NCI-H510A treated with DMSO at 0.1 percent for 48 hours (cell line): ENCODE measurements at places on chromosomes 6 and 20.

DNA sequence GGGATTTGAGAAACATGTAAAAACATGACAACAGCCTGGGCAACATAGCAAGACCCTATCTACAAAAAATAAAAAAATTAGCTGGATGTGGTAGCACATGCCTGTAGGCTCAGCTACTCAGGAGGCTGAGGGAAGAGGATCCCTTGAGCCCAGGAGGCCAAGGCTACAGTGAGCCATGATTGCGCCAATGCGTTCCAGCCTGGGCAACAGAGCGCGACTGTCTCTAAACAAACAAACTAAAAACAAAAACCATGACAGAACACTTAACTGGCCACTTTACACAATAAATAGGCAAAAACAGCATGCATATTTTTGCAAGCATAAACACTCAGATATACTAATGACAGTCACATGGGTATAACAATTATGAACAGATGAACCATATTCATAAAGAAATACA is 60.0 kb downstream of the SYTL3 start:
- no peak for DNase-seq

DNA sequence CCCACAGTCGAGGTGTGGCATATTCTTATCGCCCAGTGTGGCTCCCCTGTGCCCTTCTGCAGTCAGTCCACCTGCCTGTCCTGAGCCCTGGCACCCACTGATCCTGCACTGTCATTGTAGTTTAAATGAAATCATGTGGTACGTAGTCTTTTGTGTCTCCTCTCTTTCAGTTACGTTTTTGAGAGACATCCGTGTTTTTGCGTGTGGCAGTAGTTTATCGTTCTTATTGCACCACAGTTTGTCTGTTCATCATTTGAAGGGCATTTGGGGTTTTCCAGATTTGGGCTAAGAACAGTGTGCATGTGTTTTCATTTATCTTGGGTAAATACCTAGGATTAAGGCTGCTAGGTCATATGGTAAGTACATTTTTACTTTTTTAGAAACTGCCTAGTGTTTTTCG is 49.3 kb downstream of the SPATA2 start:
- no peak for DNase-seq

DNA sequence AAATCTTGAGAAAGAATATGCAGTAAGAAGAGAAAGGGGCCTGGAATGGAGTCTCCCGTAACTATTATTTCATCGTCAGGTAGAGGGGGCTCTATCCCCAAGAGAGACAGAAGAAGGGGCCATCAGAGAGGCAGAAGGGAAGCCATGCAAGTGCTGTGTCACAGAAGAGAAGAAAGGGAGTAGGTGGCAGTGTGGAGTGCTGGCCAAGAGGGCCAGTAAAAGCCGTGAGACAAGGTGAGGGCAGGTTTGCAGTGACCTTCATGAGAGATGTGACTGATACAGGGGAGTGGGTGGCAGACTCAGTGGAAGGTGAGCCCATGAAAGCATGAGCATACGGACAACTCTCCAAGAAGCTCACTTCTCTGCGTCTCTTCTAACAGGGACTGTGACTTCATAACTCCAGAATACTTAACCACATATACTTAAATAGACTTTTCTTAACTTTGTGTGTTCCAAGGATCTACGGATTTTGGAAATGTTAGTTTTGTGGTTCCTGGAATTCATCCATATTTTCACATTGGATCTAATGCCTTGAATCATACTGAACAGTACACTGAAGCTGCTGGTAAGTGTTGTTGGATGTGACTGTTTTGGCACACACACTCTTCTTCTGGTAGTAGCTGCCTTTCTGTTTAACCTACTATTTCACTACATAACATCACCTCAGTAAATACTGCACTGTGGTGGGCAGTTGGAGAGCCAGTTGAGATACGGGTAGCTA is 15.6 kb downstream of the PM20D2 start:
- DNase-seq, result no peak

DNA sequence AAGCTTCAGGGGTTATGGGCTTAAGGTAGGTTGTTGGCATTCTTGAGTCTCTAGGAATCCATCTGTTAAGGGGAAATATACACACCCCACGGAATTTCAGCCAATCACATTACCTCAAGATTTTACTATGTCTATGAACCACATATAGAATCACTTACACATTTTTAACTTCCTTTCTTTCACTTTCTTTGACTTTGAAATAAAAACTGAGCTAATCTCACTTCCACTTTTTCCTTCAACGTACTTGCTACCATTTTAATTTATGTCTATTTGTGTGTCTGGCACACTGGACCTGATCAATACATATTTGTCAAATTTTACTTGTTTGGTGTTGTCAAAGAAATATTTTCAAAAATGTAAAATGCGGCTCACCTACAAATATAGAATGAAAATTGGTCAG is 545.4 kb upstream of the JAG1 start:
- DNase-seq, result no peak

DNA sequence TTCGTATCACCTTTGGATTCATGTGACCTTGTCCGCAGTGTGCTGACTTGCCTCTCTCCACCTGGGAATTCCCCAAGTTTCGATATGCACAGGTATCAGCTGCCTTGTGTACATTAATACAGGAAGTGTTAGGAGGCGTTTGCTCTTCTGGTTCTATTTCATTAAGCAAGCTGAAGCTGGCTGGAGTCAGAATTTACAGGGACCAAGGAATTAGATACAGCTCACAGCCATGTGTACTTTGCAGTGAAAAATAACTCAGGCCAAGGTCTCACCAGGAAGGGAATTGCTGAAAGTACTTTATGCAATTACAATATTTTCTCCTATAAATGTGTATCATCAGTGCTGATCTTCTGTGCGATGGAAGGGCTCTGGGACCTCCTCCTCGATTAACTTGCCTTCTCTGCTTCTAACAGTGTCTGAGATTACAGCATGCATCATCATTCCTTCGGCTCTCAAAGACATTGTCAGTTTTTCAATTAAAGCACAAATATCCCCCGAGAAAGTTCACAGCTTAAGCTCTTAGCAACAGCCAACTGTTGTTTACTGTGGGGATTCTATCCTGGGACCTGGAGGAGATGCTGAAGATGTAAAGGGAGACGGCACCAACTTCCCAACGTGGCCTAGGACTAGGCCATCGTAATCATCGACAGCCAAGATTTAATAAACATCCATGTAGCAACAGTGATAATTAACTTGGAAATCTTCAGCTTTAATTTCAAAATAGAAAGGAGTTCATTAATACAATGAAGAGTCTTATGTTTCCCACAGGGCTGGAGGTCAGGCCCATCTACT is 13.8 kb upstream of the TIAM2 start:
- DNase-seq, result peak; percentile 19

GRCh38 chr6:91155129-91155785 is 568.4 kb upstream of the MAP3K7 start:
- no peak for DNase-seq

DNA sequence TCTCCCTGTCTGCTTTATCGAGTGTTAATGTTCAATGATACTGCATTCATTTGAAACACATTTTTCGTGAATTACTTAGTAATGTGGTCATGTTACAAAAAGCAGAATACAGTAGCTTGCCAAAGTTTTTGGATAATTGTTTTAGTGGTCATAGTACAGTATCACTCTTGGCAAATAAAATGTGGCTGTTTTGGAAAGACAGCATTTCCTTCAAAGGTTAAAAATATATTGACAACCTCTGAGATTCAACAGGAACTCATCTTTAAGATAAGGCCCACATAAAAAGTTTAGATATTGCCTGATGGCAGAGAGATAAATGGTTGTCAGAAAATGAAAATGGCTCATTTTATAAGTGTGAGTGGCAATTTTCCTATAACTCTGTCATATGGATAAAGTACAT is 297.7 kb upstream of the MAN1A1 start:
- DNase-seq, result no peak

DNA sequence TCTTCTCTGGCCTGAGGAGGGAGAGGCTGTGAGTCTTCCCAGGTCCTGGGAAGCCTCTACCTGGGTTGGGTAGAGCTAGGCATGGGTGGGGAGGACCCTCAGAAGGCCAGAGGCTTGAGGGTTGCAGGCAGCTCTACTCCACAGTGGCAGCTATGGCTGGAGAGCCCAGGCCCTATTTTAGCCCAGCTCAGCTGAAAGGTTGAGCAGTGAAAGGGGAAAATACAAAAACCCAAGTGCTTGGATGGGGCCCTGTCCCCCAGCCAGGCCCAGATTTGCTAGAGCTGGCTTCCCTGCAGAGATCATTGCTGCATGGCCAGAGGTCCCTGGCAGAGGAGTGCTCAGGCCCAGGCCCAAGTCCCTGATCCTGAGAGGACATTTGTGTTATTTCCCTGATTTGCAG is 45.7 kb downstream of the SUN5 start:
- no peak for DNase-seq

DNA sequence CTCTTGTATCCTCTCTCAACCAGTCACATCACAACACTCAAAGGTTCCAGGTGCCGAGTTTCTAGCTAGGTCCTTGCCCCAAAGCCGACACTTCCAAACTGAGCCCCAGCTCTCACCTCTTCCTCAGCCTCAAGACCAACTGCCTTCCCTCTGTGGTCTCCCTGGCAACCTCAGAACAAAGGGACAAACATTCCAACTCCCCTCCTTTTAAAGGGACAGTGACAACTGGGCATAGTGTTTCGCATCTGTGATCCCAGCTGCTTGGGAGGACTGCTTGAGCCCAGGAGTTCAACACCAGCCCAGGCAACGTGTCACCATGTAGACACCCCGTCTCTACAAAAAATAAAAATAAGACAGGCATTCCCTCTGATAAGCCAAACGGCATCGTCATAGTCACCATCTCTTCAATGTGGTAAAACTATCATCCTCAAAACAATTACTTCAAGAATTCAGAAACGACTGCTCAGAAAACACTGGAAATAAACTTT is 11.3 kb downstream of the DIDO1 start:
- peak; percentile 84 for DNase-seq

GRCh38 chr6:34360556-34360955 is 31.9 kb downstream of the NUDT3 start:
- DNase-seq, result no peak

DNA sequence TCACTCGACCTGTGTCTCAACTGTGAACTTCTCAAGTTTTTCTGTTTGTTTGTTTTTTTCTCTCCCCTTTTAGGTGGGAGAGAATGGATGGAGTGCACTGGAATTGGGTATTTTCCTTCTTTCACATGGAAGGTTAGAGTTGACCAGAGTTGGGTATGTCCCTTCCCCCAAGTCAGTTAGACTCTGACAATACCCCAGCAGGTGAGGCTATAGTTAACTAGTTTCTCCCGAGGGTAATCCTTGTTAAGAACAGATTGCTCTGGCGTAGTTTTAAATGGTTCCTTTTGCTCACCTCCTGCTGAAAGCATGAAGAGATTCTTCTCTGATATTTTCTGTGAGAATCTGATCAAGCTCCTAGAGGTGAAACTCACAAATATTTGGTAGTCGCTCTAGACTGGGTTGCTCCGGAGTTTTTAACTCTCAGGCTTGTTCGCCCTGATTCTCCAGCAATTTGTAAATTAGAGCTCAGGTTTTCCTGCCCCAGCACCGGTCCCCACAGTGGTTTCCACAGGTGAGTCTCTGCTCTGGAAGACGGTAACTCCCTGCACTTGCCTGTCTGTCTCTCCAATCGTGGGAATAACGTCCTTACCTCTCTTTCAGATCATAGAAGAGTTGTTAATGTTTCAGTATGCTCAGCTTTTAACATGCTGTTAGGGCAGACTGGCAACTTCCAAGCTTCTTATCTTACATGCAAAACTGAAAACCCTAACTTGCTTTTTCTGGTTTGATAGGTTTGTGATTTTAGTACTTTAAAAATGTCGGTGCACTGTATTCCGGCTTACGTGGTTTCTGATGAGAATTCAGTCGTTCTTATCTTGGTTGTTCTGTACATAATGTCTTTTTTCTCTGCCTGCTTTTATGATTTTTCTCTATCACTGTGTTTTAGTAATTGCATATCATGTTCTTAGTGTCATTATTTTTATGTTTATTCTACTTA is 111.2 kb upstream of the HIVEP1 start:
- no peak for DNase-seq

GRCh38 chr6:124872361-124873065 is 89.7 kb upstream of the RNF217 start:
- DNase-seq, result no peak

DNA sequence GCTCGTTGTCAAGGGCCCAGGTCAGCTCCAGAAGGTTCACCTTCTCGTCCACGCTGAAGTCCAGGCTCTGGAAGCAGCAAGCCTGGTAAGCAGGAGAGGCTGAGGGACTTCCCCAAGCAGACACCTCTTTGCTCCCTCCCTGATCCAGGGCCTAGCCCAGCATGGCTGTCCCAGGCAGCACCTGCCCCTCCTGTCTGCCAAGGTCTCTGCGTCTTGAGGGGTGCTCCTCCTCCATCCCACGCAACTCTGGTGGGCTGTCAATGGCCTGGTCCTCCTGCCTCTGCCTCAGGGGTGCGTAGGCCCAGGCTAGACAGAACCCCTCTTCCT is 87.1 kb downstream of the NINL start:
- no peak for DNase-seq

DNA sequence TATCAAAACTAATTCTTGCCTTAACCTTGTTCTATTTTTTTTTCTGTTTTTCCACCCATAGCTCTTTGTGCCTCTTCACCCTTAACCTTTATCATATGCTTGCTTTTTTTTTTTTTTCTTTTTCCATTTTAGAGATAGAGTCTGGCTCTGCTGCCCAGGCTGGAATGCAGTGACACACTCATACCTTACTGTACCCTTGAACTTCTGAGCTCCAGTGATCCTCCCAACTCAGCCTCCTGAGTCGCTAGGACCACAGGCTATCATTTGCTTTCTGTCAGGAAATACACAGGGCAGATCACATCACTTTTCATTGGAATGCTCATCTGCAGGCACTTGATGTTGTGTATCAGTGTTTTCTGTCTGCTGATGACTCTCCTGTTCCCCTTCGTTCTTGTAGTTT is 33.5 kb downstream of the TMEM170B start:
- no peak for DNase-seq

DNA sequence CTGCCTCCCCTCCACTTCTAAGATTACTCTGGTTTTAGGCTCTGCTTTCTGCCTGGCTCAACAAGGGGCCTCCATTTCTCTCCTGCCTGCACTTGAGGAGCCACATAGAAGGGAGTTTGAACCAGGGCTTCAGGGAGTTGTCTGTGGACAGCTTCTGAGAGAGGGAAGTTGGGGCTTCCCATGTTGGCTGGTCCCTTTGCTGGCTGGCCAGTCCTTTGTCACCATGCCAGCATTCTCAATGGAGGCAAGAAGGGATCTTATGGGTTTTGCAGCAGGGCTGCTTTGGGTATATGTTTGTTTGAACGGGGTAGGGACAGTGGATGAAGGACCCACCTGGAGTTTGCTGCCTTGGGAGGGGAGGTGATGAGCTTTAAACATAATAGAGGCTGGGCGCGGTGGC is 124.9 kb downstream of the CARMIL1 start:
- no peak for DNase-seq

DNA sequence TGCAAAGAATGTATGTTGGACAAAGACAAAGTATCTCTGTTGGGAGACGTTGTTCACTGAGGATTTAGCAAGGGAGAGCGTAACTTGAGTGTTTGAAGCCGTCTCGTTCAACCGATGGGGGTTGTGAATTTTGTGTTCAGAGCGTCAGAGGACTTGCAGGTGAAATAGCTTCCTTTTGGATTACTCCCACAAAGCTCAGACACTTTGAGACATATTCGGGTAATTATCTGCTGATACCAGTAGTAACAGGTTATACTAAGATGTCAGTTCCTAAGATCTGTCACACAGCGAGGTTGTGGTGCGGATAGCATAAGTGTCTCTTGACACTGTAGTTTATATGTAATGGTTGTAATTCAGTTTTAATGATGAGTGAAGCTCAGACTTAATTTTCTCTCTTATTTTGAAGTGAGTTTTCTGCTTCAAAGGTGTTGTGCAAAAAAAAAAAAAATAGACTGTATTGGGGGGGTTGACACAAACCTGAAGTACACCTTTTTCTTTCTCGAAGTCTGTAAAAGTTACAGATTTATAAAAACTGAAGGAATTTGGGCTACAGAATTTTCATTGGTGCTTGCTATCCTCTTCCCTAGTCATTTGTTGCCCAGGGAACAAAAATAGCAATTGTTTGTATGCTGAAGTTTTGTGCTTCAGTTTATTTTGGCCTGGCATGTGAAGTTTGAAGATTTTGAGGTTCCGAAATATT is 1.7 kb downstream of the ASXL1 start:
- DNase-seq, result peak; percentile 55
